ENCODE measurements at places on chromosomes 4 and X. TPM values are rescaled to one million over a fixed set of nuclear protein-coding genes. Genes with fewer than 3 reads are reported as not detected.

Gene ETDB
- total RNA-seq, result not detected

Gene RBM47
- total RNA-seq, result 2.3 TPM

Gene CCDC158
- not detected for total RNA-seq

Gene UGT2B17
- not detected for total RNA-seq

Gene LRP2BP
- 1.3 TPM for total RNA-seq

Gene SGMS2
- total RNA-seq, result 0.37 TPM

Gene ADH6
- not detected for total RNA-seq

Gene PLXNB3
- total RNA-seq, result 0.50 TPM

Gene HPGDS
- 0.41 TPM for total RNA-seq

Gene IL2RG
- 512 TPM for total RNA-seq

Gene HERC6
- 49.9 TPM for total RNA-seq

Gene DGKK
- not detected for total RNA-seq

Gene ADRA2C
- not detected for total RNA-seq

Gene PCYT1B
- not detected for total RNA-seq

Gene MAGEA1
- total RNA-seq, result not detected

Gene HNRNPH2
- total RNA-seq, result 31.2 TPM

Gene NPY5R
- not detected for total RNA-seq

Measured in activated CD8-positive, alpha-beta memory T cell treated with anti-CD3 and anti-CD28 coated beads, Interleukin-2, amount 10 ng/mL, durations not matched to agents 7 days and 5 days (primary cell).